DND-41 (cell line): ENCODE measurements at places on chromosomes 1 and 21.

DNA sequence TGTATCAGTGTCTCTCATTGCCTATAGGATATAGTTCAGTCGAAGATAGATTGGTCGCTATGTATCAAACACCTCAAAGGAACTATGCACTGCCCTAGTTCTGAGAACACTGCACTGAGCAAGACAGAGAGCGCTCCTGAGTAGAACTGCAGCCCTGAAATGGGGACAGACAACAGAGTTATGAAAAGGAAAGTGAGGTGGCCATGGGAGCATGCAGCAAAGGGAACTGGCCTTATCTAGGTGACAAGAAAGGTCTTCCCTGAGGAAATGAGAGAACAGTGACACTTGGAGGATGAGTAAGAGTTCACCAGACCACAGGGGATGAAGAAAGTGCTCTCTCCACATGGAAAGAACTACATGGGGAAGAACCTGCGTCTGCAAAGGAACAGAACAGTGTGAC lies 7.5 kb upstream of the G0S2 start:
- DNase-seq, result no peak

GRCh38 chr1:183023146-183023600 lies at the start of gene LAMC1:
Gene LAMC1, plus strand, starts transcription at chr1:183023420. Its CDS starts 297 bp downstream, at chr1:183023717.
- DNase-seq, result no peak

DNA sequence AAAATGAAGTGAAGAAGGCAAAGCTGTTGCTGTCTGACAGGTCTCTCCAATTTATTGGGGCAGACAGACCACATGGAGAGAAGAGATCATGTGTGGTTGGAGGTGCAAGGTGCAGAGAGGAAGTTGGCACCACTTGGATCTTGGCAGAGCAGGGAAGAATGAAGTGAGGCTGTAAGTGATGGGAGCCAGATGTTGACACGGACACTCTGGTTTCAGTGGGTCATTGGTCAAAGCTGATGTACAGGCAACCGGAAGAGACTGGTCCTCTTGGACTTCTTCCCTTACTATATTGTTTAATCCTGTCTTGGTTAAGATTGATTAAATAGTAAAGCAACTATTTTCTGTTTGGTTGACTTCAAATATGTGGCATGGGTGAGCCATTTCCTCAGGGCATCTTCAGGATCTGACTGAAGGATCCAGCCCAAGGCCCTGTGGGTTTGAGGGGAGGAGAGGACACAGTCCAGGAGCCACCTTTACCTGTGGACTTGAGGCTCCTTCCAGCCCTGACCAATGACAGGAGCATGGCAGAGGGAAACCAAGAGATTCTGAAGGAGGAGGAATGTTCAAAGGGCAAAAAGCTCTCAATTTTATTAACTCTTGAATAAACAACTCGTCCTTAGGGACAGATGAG lies 49.4 kb downstream of the NENF start:
- no peak for DNase-seq

GRCh38 chr1:25731626-25732370 lies 68.2 kb upstream of the SELENON start:
- DNase-seq, result no peak

GRCh38 chr1:30140566-30140965 lies 582.8 kb downstream of the MATN1 start:
- no peak for DNase-seq
